ENCODE measurements at places on chromosomes 12 and 14.

GRCh38 chr12:93968536-93969285, 179.7 kb upstream of the PLXNC1 start:
- DNase-seq: no peak

DNA sequence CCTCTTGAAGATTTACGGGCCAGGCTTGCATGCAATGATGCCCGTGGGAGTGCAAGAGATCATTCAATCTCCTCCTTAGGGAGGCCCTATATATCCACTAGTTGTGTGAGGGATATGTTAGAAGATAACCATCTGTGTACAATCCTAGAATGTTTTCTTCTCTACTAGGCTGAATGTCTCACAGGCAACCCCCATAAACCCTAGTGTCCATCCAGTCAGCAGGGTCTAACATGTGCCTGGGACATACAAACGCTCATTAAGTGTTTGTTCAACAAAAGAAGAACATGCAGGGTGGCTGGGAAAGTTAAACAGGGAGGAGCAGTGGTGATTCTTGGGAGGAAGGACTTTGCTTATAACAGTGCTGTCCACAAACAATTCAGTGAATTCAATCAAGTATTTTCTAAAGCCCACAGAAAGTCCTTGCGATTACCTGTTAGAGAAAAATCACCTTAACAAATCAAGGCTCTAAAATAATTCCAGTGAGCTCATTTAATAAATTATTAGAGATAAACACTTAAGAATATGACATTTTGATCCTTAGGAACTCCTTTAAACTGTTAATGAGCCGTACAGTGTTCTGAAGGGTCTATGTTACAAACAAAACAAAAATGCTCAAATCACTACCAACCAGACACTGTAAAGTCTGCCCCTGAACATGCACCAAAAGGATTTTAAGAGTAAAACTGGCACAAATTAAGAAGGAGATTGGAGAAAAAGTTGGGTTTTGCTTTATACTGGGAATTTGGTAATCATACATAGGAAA, 96.6 kb upstream of the FERMT2 start:
- DNase-seq: no peak

GRCh38 chr12:64796205-64796845, 28.1 kb upstream of the TBC1D30 start:
- DNase-seq: peak; percentile 78

DNA sequence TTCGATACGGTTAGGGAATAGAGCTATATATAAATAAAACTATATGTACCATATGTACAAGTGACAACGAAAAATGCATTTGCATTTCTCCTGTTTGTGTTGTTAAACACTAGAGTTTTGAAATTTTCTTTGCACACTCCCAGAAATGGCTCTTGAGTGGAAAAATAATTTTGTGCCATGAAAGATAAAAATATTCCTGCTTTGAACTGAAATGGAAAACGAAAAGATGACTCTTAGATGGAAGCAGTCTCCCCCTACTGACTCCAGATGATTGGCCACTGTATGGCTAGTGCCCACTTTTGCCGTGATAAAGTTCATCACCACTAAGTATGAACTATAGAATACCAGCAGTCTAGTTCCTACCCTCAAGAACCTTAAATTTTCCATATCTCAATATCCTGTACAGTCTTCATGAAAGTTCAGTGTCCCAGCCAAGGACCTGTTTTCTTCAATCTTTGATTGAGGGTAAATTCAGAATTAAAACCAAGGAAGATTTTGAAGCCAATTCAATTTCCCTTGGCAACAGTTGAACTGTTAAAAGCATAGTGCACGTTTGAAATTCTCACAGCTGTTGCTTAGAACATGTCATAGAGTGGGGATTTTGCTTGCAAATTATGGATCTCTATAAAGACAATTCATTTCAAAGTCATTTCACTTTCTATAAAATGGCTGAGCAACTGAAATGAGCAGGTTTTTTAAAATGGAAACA, 1.6 kb upstream of the PPP2R5E start:
- DNase-seq: no peak

DNA sequence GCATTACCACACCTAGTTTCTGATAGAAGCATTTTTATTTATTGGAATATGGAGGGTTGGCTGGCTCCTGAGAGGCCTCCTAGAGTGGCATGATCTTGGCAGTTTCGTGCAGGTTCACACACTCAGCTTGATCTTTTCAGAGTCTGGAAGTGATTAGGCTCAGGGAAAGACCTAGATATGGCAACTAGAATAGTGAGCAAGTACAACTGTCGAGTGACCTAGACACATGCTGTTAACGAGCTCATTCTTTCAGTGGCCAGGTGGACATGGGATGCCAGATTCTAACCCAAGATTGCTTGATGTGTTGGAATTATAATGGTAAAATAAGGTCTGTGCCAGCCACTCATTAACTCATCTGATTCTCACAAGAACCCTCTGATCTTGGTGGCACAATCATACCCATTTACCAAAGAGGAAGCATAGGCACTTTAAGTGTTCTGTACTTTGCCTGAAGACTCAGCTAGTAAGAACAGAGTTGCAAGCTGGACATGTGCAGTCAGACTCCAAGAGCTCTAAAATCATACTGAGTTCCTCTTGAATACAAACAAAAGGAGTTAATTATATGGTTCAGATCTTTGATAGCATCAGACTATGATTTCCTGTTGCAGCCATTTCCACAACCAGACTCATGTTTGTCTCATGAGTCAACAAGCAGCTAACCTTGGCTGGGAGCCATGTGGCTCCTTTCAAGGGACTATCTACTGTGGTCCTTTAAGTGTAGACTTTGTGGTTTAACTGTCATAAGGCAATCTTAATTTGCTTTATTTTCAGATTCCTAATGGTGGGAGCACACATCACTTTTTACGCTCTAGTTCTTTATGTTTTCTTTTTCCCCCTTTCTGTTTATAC, 144.2 kb downstream of the PLEKHA5 start:
- DNase-seq: peak; percentile 74

DNA sequence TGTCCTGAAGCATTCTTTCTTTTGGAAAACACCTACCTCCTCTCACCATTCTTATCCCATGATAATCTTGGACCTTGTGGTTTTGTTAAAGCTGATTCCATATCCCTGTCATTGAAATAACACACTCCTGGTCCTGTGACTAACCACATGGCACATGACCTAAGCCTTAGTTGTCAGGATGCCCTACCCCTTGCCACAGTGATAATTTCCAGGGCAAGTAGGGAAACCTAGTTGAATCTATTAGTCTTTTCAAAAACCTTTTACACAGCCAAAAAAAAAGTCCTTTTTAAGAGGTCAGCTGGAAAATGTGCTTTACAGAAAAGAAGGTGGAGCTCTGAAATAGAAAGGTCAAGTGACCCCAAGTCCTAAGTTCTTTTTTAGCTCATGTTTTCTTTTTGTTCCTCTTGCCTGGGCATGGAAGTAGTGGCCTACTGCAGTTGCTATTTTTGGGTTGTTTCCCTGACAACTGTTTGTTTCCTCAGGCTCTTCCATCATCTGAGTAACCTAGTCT, 608.4 kb downstream of the LRFN5 start:
- DNase-seq: peak; percentile 69

- no peak for DNase-seq
These were observed 6.9 kb upstream of the CMKLR1 start for GRCh38 chr12:108345716-108346633.

DNA sequence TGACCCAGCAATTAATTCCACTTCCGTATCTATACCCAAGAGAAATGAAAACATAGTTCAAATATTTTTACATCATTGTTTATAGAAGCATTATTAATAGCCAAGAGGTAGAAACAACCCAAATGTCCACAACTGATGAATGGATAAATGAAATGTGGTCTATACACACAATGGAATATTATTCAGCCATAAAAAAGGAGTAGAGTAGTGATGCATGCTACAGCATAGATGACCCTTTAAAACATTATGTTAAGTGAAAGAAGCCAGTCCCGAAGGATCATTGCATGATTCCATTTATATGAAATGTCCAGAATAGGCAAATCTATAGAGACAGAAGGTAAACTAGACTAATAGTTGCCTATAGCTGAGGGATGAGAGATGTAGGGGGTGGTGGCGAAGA, 29.3 kb downstream of the TGFB3 start:
- no peak for DNase-seq

DNA sequence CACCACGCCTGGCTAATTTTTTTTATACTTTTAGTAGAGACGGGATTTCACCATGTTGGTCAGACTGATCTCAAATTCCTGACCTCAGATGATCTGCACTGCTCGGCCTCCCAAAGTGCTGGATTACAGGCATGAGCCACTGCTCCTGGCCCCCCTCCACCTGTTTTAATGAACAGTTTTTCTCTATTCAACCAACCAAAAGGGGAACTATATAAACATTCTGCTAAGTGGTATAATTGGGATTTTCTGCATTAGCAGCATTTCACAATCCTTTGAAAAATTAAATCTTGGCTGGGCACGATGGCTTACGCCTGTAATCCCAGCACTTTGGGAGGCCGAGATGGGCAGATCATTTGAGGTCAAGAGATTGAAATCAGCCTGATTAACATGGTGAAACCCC, 44.8 kb downstream of the KNTC1 start:
- no peak for DNase-seq

DNA sequence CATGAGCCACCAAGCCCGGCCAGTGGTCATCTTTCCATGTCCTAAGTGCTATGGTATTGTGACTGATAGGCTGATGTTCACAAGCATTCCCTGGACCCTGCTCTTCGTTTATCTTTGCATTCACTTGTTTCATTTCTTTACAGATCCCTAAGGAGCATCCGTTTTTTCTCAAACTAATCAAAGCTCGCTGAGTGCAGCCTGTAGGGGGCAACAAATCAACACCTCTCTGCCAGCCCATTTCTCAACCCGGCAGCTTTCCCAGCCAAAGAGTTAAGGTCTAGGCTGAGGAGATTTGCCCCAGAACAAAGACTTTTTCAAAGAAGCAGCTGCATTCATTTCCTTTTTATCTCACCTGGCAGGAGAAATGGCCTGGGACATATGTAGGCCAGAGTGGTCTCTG, 12.1 kb downstream of the SIRT4 start:
- DNase-seq: no peak

DNA sequence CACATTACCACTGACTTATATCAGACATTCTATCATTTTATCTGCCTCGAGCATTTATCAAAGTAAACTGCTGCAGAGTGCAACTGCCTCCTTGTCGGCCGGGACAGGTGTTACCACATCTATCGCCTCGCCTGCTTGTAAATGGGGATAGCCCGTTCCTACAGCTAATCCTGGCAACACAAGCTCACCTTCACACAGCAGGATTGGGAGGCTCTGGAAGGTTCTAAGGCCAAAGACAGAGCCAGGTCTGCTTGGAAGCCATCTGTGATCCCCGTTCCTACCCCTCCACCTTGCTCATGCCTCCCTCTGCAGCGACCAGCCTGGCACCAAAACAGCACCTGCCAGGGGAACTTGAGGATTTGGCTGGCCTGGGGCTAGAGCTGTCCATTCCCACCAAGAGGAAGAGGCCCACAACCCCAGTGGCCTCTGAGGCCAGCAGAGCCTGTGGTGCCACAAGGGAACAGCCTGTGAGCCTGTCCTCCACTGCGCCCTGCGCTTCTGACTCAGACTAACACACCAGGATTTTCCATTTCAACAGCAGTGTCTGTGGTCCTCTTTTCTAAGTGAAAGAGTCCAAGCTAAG, 114.8 kb upstream of the DIO3 start:
- no peak for DNase-seq

- DNase-seq: no peak
These were observed 286 bp downstream of the PPP4R3A start for GRCh38 chr14:91509878-91510170.

DNA sequence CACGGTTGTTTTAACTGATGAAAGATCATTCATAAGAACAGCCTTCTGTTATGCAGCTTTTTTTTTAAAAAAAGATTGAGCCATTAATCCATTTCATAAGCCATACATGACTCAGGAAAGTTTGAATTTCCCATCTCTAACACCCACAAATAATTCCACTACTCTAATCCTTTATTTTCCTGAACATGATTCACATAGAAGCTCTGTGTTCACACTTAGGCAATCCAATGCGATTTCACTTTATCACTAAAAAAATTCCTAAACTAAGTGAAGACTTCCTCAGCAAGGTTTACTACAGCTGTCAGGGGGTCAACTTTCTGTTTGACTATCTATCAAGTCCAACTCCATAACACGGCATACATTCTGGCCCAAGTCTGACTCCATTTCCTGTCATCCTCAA, 25.9 kb downstream of the PKP2 start:
- no peak for DNase-seq

DNA sequence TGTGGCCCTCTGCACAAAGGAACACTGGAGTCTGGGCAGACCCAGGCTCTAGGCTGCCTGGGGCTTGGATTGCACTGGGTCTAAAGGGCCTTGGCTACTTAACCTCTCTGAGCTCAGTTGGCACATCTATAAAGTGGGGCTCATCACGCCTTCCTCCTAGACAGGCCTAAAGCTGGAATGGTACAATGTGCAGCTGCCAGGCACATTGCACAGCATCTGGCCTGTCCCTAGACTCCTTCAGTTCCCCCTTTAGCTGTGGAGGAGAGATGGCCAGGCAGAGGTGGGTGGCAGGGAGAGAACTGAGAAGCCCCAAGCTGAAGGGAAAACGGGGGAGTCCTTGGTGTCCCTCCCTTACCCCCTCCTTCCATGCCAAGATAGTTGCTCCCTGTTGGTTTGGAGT, 10.8 kb downstream of the IRF2BPL start:
- no peak for DNase-seq

DNA sequence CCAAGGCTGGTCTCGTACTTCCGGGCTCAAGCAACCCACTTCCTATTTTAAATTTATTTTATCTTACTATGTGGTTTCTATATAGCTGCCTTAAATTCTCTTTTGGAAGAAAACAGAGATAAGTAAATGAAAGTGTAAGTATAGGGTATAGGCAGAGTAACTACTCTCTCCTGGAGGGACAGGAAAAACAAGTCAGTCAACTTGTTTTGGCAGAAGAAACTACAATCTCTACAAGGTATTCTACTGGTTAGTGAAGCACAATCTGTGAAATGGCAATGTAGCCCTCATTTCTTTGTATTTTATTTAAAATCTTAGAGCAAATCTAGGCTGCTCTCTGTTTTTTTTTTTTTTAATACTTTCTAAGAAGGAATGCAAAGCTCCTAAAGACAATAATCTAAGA, 55.4 kb downstream of the UBR7 start:
- DNase-seq: no peak

DNA sequence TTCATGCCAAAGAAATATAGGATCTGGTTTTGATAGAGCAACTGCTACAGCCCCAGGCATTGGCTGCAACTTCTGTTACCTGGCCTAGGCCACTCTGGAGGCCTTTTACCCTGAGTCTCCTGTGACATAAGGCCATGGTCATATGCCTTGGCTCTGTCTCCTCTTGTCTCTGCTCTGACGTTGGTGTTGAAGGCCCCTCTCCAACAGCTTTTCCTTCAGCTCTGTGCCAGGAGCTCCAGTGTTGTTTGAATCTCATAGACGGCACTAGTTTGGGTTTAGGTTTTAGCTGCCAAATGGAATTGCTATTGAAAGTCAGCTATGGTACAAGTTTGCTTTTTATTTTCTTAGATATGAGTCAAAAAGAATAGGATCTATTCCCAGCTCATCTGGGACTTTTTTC, 41.1 kb downstream of the TTLL5 start:
- no peak for DNase-seq

DNA sequence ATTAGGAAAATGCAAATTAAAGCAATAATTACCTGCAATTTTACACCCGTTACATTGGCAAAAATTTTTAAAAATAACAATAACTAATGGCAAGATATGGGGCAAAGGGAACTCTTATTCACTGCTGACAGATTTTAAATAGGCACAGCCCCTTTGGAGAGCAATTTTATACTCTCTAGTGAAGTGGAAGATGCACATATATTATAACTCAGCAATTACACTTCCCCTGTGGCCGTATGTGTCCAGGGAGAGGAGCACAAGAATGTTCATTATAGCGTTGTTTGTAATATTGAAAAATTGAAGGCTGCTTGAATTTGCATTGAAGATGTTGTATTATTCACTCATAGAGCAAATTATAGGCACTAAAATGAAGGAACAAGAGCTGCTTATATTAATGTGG, 488.3 kb upstream of the ATXN7L3B start:
- DNase-seq: no peak

Data from epithelial cell of prostate (primary cell).